Amniotic stem cell (primary cell): ENCODE measurements at places on chromosomes 7 and 10.
A peak's percentile ranks its signal among the peaks of the same experiment; 100 is the strongest.

DNA sequence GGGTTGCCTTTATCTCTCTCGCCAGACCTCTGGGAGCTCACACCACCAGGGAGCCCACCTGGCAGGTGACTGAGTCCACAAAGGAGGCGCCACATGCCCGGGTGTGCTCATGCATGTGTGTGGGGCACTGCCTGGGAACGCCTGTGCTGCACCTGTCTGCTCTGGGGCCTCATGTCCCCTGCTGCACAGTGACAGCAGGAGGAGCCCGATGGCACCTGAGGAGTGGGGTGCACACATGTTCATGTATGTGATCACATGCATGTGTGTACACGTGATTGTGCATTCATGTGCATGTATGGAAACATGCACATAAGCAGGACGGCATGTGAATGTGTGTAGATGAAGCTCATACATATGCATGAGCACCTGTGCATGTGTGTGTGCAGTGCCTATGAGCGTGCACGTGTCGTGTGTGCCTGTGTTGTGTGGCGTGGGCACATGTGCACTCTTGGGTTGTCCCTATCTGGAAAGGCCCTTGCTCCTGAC is 22.0 kb downstream of the YKT6 start:
- no peak for DNase-seq

DNA sequence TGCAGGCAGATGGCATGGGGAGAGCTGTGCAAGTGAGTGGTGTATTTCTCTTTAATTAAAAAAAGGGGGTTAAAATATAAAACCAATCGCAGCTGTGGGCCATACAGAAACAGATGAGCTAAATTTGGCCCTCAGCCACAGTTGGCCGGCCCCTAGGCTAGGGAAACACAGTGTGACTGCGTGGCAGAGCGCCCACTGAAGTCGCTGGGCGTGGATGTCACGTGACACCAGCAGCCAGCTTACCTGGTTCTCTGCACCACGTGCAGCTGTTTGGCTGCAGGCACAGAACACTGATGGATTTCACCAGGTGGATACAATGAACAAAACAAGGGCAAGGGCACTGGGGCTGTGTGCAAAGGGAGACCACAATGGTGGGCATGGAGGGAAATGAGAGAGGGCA is 119.3 kb upstream of the ZNF746 start:
- DNase-seq = no peak

DNA sequence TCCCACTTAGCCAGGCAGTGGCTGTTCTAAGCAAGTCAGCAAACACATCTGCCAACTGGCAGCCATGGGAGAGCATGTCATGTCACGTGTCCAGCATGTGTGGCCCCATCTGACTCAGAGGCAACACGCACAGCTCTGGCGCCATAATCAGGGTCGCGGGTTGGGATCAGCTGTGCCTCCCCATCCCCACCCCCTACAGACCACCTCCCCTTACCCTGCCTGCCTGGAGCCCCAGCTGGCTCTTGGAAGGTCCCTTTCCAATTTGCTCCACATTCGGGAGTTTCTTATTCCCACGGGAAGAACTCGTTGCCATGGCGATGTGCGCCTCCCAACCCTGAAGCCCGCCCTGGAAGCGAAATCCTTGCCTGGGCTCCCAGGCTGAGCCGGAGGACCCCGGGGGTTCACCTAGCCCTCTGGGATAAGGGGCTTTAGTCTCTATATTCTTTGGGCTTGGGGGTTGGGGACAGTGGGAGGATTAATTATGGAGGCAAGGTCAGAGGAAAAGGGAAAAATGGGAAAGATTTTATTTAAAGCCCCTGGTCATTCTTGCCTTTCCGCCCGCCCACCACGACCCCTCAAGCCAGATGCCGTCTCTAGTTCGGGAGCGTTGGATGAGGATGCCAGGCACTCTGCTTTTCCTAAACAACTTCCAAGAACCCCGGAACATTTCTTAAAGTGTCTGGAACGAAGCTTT is 283.7 kb downstream of the ZEB1 start:
- no peak for DNase-seq

DNA sequence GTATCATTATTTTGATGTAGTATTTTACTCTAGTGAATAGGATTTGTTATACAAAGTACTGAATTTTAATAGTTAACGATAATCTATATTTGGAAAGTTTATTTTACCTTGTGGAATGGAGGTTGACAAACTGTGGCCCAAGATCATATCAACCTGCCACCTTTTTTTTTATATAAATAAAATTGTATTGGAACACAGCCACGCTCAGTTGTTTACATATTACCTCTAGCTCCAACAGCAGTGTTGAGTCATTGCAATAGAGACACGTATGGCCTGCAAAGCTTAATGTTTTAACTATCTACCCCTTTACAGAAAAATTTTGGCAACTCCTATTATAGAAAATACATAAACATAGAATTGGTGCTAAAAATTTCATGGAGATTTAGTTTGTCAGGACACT is 239.3 kb downstream of the THSD7A start:
- DNase-seq = no peak

DNA sequence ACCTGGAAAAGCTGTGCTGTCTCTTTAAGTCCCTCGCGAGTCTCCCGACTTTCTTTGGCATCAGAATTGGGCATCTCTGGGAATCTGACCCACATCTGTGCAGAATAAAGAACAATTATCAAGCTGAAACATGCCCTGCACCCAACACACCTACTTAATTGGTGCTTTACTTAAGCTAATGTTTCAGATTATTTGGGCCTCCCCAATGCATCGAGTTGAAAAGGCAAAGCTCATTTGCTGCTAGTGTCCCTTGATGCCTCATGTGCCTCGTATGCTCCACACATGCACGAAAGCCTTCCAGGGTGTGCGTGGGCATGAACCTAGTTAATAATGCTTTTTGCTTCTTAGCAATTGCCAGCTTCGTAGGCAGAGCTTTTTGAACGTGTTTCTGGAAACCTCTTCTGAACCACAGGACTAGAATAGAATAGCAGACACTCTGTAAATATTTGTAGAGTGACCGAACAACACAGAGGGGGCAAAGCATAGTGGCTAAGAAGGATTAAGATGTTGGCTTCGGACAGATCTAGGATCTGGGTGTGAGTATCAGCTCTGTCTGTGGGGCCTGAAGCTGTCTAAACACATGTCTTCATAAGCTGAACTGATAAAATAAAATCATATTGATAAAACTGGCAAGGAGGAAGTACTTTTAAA is 26.7 kb upstream of the FGFR2 start:
- DNase-seq = no peak

DNA sequence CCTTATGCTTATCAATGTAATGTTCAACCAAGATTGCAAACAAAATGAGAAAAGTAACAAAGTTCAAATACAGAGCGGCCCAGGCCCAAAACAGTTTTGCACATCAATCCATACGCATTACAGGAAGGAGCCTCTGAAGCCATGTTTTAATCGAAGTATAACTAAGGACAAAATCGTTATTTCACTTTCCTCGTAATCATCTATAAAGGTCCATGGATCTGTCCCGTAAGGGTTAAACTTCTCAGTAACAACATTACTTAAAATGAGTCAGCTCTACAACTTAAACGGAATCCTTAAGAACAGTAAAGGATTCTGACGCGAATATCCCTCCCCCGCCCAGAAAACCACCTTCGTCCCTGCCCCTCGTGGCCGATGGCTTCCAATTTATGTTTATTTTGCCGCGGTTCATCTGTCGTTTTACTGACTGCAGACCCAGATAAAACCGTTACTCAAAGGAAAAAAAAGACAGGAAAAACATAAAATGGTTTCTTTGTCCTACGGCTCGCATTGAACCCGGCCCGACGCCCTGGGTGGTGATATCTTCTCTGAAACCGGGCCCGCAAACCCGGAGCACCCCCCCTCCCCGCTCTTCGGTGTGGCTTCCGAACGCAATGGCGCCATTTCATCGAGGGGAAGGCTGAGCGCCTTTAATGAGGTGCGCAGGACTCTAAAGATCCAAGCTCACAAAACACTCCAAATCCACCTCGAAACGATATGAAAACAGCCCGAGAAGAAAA is 1.1 kb downstream of the HNRNPA2B1 start:
- no peak for DNase-seq

- DNase-seq = no peak
These were observed 84.7 kb downstream of the SNX10 start for GRCh38 chr7:26376175-26376917.

DNA sequence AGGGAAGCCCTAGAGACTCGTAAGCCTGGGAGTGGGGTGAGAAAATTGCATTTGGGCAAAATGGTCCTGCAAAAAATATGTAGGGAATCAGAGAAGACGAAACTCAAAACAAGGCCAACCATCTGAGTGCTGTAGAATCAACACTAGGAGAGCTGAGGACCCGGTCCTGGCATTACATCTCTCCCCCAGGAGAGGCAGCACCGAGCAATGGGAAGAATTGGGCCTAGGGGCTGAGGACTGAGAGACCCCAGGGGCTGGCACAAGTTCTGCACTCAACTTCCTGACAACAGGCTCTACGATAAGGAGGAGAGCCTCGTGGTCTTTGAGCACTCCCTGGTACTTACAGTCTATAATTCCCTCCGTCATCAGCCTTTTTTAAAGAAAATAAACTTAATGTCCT is 47.6 kb downstream of the BPGM start:
- no peak for DNase-seq

DNA sequence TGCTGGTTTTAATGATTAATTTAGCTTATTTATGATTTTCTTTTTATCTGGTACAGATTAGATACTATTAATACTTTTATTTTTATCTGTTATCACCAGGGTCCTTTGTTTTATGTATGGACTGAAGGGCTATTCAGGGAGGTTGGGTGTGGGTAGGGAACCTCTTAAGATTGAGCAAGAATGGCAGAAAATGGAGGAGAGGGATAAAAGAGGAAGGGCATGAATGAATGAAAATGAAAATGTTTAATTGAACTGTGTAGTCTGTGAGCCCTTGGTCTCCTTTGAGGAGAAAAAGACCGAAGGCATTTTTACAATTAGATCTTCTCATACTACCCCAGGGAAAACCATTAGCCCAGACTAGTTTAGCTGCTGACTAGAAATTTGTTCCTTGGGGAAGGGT is 93.1 kb downstream of the CDK14 start:
- DNase-seq = no peak

- peak; percentile 26 for DNase-seq
These were observed 1.7 kb upstream of the EGR2 start for GRCh38 chr10:62817766-62818425.

GRCh38 chr10:34190580-34190979 is 624.5 kb downstream of the PARD3 start:
- DNase-seq = no peak

DNA sequence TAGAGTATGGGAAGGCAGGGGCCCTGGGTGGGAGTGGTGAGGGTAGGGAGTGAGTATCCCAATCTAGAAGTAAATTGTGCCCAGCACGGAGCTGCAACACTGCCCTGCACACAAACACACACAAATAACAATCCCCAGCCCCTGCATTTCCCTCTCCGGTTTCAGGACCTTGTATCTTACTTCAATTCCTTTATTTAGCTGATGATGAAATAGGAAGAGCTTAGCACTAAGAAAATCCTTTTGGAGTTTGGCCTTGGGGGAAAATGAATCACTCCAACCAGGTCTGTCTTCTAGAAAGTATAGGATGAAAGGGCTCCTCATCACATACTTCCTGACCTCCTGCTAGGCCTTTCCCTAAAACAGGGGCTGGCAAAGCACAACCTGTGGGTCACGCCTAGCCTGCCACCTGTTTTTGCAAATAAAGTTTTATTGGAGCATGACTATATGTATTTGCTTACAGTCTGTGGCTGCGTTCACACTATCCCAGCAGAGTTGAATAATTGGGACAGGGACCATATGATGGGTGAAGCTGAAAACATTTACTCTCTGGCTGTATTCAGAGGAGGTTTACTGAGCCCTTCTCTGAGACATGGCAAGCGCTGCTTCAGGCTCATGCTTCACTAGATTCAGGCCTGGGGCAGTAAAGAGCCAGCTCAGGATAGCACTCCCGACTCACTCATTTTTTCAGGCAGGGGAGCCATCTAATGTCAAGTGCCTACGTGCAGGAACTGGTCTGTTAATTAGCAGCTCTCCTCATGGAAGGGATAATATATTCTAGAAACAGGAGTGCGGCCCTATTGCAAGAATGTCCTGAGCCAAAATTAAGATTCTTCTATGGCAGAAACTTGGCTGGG is 111.0 kb downstream of the EGFR start:
- peak; percentile 45 for DNase-seq

DNA sequence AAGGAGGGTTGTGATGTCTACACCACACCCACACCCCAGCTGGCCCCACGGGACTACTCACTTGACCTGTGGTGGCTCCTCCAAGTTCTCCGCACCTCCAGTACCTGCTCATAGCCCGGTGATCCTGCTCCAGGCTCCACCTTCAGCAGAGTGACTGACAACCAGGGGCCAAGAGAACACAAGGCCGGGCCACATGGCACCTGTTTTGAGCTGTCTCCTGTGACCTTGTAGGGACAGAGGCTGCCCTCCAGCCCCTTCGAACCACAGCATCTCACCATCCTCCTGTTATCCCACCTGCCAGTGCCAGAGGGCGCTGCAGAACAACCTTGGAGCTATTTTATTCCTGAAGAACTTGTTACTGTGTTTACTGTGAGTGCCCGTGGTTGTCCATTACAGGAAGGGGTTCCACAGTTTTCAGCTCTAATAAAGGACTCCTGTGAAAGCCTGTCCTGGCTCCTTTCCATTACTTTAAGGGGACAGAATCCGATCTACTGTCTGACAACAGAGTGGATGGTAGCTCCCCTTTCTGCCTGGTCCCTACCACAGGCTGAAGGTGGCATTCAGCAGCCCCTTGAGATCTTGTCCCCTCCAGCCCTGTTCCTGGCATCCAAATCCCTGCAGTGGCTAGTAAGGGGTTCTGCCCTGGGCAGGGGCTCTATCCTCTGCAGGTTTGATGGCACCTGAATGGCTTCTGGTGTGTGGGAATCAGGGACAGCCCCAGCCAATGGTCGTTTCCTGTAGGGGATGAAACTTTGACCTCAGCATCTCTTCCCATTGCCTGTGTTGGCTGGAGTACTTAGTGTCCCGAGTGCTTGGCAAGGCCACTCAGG is 50.8 kb downstream of the C10orf120 start:
- no peak for DNase-seq

GRCh38 chr7:157628456-157628855 is 291.7 kb downstream of the DNAJB6 start:
- DNase-seq = no peak

- DNase-seq = no peak
These were observed 375.6 kb downstream of the SFMBT2 start for GRCh38 chr10:7035126-7035761.

GRCh38 chr10:6019796-6020195 is 42.4 kb downstream of the IL2RA start:
- no peak for DNase-seq
